ENCODE measurements at places on chromosomes 16 and 17.

DNA sequence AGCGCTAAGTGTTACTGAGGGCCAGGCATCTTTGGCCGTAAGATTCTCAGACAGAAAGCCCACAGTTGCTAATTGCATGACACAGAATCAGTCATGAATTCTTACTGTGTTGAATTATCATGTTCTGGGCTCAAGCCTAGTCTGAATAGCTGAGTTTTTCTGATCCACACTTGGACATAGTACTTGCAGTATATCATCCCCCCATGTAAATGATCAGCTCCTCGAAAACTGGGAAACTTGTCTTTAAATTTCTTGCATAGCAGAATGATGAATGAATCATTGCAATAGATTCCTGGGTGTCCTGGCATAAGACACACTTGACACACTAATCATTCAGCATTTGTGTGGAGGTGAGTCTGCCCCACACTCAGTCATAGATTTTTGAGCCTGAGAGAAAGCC is 2.2 kb downstream of the MLYCD start:
- DNase-seq = no peak

DNA sequence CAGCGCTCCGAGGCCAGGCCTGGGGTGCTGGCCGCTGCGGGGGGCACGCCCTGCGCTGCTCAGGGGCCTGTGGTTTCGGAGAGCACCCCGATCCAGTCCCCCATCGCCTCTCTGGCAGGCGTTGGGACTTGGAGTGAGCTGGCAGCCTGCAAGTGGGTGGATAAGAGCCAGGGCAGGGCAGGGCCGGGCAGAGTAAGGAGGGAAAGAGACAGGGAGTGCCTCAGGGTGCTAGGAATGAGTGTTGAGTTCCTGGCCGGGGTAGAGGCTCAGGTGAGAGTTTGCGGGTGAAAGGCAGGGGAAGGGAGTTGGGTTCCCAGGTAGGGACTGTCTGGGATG is 1.3 kb downstream of the CDH13 start:
- DNase-seq = no peak

GRCh38 chr17:19876529-19877161 is 8.9 kb upstream of the ULK2 start:
- no peak for DNase-seq

DNA sequence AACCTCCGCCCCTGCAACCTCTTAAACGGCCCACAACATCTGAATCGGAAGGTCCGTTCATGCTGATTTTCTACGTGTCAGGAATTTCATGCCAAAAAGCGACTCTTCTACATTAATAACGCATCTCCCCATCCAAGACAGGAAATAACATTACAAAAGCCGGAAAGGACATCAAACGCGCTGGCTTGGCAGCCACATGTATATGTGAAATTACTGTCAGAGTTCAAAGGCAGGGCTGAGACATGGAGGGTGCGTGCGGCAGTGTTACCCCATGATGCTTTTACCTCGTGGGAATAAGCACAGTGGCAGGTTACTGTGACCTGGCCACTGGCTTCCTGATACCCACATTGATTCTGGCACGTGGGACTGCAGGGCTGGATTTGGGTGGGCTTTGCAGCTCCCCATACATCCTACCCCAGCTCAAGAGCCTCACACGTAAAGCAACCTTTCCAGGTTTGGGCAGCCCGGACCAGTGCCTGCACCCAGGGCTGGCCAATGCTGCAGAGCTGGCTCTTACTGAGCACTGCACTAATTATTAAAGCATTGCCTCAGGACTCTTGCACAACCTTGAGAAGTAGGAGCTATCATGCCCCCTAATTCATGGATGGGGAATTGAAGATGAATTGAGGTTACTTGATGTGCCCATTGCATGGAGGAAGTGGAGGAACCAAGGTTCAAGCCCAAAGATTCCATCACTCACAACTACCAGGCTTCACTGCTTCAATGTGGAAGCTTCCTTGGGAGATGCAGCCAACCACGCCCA is 120.6 kb upstream of the FOXF1 start:
- no peak for DNase-seq

- no peak for DNase-seq
Observed at GRCh38 chr17:1347589-1348323, 52.3 kb downstream of the YWHAE start.

DNA sequence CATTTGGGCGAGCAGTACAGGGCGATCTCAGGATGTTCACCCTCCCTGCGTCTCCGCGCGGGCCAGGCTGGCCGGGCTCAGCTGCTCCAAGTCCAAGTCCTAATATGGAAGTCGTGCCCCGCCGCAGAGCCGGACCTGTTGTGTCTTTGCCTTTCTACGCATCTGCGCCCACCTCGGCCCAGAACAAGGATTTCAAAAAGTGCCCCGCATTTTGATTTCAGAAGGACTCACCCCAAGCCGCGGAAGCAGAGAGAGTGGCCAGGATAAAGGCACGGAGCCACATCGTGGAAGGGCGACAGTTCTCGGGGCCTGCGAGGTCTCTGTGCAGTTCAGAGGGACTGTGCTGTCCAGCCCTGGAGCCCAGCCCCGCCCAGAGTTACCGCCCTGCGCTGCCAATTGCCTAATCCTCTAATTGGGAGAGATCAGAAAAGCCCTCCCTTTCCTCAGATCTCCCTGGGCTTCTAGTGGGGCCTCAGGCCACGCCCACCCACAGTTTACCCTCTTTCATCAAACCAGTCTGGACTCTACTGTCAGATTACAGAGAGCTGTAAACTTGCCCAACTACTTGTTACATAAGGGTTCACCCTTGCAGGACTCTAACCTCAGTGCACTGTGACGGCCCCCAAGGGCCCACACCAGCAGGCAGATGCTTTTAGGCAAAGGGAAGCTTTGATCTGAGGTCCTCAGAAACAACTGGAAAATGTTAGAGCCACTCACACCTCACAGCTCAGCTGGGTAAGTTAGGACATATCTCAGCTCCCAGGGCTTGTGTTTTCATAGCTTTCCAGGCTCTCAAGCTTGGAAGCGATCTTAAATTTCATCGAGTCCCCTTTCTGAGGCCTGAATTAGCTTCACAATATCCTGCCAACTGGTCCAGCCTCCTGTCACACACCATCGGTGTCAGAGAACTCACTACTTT is at the start of gene CES1:
TSS of gene CES1 (minus strand) at position 324 of the 919 bp plus-strand sequence. CDS start at position 283, 41 bp downstream.
- peak; percentile 76 for DNase-seq

DNA sequence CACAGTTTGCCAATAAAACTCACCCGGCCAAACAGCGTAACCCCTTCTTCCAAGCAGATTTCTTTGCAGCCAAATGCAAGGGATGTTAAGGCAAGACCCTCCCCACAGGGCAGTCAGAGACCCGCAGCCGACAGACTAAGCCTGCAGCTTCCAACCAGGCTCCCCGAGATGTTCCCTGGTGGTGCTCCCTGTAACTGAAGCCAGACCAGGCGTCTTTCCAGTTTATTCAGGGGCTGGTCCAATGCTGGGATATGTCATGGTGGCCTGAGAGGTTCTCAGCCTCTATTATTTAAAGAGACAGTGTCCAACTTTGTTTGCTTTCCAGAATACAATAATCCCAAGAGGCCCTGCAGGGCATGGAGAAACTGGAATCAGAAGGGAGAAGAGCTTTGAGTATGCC is at the start of gene PMP22:
TSS of gene PMP22 (minus strand) at position 196 of the 400 bp plus-strand sequence. CDS start 4,599 bp downstream, outside the sequence.
- no peak for DNase-seq

DNA sequence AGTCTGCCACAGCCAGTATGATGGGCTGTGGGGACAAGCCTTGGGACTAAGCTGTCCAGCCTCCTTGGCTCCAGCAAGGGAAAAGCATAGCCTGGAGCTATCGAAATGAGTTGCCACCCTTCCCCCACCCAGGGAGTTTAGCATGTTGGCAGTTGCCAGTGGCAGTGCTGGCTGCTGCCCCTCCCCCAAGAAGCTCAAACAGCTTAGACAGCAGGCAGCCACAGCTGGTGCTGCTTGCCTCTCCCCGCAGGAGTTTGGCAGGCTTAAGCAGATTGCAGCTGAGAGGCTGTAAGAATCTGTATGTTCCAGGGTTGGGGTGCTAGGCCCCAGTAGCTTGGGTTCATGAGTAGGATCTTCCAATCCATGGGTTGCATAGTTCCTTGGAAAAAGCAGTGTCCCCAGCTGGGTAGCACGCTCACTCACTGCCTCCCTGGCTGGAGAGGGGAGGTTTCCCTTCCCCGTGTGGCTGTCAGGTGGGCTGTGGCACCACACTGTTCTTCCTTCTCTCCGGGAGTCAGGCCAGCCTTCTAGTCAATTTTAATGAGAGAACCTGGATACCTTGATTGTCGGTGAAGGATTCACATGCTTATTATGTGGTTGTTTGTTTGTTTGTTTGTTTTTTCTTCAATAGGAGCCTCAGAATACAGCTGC is 506.1 kb downstream of the CDH11 start:
- peak; percentile 41 for DNase-seq

DNA sequence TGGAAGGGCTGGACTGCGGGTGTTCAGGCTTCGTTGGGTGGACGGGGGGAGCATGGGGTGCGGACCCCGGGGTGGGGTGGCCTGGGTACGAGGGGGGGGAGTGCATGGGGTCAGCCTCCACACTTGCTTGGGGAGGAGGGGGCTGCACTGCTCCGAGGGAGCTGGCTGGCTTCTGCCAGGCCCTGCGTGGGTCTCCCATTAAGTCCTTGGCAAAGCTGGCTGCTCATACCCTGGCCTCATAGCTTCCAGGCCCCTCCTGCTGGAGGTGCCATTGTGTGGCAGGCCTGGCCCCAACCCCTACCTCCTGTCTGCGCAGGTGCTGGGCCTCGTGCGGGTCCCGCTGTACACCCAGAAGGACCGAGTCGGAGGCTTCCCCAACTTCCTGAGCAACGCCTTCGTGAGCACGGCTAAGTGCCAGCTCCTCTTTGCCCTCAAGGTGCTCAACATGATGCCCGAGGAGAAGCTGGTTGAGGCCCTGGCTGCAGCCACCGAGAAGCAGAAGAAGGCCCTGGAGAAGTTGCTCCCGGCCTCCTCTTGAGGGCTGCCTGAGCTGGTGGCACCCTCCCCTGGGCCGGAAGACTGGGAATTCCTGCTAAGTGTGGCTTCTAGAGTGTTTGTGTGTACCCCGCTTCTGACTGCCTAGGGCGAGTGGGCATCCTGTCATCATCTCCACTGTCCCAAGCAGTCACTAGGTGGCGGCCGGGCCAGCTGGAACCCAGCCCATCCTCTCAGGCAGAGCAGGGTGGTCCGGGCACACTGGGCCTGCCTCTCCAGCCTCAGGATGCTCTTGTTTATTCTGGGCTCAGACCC is 1.5 kb downstream of the NUDT16L1 start:
- DNase-seq = no peak

DNA sequence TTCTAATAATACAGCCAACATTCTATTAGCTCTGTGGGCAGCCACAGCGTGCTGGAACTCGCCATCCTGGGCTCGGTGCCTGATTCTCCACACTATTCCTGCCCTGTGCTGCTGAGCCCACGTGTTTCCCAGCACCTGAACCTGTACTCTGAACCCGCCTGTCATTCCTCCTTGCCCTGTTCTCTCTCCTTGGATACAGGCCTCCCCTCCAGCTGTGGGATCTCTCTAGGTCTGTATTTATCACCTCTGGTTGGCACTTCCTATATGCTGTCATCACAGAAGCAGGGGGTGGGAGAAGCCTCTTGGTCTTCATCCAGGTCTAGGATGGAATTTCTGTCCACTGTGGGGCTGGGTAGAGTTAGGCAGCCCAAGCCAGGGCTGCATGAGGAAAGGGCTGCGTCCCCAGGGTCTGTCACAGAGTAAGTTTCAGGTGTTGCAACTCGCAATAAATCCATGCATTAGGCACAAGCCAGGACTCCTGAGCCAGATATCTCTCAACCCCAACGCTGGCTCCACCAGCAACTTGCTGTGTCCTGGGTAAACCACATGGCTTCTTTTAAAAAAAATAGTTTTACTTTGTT is 56.0 kb downstream of the ABAT start:
- DNase-seq = no peak

GRCh38 chr16:81629034-81629802 is 149.9 kb upstream of the PLCG2 start:
- DNase-seq = no peak

DNA sequence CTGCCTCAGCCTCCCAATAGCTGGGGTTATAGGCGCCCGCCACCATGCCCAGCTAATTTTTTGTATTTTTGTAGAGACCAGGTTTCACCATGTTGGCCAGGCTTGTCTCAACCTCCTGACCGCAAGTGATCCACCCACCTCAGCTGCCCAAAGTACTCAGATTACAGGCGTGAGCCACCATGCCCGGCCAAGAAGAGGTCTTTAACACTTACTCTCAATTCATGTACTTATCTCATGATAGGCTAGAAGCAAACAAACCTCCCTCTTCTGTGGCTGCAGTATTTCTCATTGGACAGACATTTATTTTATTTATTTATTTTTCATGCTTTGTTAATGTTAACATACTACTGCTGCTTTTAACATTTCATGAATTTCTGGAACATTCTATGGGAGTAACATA is 7.0 kb upstream of the NT5C start:
- no peak for DNase-seq

DNA sequence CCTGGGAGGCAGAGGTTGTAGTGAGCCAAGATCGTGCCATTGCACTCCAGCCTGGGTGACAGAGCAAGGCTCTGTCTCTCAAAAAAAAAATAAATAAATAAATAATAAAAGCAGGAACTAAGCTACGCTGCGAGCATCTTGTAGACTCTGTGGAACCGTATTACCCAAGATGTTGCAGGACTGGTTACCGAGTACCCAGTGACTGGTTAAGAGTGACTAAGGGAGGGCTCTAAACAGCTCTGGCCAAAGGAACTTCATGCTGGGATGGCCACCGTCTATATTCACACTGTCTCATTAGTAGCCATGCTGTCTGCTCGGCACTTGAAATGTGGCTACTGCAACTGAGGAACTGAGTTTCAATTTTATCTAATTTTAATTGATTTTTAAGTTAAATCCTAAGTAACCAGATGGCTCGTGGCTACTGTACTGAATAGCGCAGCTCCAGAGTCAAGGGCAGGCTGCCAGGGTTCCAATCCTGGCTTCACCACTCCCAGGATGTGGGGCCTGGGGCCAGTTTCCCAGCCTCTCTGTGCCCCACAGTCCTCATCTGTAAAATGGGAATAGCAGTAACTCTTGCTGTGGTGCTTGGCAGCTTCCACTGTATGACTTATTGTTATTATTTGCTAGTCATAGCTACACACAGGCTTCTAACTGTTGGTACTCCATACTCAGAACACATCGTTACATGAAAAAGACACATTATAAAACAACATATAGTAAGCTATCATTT is 3.0 kb downstream of the NTAN1 start:
- no peak for DNase-seq

- DNase-seq = no peak
Observed at GRCh38 chr16:919658-920050, 51.1 kb downstream of the LMF1 start.

- no peak for DNase-seq
Observed at GRCh38 chr17:42484304-42484703, 25.6 kb downstream of the ATP6V0A1 start.

- DNase-seq = no peak
Observed at GRCh38 chr17:80873307-80873951, 118.2 kb upstream of the CHMP6 start.

- no peak for DNase-seq
Observed at GRCh38 chr16:17313085-17313611, 157.6 kb downstream of the XYLT1 start.

- peak; percentile 65 for DNase-seq
Observed at GRCh38 chr16:73196670-73197069, 148.7 kb upstream of the ZFHX3 start.

- DNase-seq = no peak
Observed at GRCh38 chr17:31385428-31386285, 5.8 kb upstream of the RAB11FIP4 start.

All from nephron progenitor cell (in vitro differentiated cells).